ENCODE measurements at places on chromosomes 12 and 14. TPM values are rescaled to one million over a fixed set of nuclear protein-coding genes. Genes with fewer than 3 reads are reported as not detected.
A peak's percentile ranks its signal among the peaks of the same experiment; 100 is the strongest.

GRCh38 chr14:84991021-84991420, 538.9 kb upstream of the FLRT2 start:
- DNase-seq, result no peak

- no peak for DNase-seq
These were observed 183.5 kb downstream of the NUAK1 start for GRCh38 chr12:105954951-105955931.

DNA sequence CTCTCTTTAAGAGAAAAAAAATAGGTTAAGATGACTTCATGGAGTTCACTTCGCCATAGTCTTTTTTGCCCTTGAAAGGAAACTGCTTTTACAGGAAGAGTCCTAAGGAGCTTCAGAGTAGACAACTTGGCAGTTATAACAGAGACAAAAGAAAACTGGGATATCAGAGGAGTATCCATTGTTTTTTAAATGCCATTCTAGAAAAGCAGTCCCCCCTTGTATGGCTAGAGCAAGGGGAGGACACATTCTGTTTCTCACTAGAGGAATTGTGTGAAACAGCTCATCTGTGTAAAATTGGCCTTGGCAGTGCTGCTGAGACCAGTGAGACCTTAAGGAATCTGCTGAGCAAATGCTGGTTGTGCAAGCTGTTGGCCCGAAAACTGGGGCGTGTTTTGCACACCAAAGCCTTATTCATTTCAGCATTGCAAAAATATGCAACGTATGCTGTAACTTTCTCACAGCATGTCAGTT, 128.0 kb downstream of the GPR135 start:
- DNase-seq, result no peak

DNA sequence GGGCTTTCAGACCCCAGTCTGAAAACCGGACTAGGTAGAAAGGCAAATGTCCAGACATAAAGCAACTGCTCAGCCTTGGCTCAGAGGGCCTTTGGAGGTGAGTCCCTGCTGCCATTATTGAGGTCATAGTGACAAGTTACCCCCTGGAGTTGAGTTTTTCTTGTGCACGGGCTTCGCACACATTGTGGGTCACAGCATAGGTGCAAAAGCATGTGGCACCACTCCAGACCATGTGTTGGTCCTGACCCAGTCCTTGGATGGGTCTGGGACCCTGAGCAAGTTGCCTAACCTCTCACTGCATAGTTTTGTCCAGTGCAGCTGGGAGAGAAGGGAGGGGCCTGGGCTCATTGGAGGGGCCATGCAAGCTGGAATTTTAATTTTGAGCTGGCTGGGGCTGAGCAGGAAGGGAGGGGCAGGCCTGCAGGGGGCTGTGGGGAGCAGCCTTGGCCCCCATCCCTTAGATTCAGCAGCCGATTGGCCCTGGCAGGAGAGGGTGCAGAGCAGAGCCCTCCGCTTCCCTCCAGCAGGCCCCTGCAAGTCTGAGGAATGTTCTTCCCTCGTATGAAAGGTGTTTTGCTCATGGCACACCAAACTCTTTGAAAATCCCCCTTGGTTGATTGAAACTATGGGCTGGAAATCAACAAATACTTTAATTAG, 4.2 kb upstream of the KRT5 start:
- DNase-seq, result no peak

- no peak for DNase-seq
These were observed 27.2 kb downstream of the NRDE2 start for GRCh38 chr14:90304502-90304901.

GRCh38 chr12:56248711-56249110, 9.5 kb downstream of the ANKRD52 start:
- DNase-seq, result no peak

DNA sequence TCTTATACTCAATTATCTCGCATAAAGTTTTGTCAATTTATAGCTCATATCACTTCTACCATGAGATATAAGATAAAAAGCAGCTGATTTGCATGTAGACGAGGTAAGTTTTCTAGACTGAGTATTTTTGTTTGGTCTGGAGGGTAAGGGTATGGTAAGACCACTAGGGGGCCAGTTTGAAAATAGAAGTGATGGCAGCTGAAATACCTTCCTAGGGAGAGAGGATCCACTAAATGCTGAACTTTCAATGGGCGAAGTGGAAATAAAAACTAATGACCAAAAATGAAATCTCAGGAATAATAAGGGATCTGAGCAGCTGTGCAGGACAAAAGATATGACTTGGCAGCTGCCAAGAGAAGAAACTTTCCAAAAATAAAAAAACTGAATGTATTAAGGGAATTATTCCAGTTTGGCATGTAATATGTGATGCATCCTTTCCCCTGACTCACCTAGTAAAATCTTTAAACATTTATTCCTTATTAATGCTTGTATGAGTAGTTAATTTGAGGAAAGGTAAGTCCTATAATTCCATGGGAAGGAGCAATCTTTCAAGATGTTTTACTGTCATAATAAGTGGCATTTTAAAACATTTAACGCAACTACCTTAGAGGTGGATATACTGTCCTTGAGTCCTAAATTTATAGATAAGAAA, 754.5 kb downstream of the C12orf50 start:
- no peak for DNase-seq

DNA sequence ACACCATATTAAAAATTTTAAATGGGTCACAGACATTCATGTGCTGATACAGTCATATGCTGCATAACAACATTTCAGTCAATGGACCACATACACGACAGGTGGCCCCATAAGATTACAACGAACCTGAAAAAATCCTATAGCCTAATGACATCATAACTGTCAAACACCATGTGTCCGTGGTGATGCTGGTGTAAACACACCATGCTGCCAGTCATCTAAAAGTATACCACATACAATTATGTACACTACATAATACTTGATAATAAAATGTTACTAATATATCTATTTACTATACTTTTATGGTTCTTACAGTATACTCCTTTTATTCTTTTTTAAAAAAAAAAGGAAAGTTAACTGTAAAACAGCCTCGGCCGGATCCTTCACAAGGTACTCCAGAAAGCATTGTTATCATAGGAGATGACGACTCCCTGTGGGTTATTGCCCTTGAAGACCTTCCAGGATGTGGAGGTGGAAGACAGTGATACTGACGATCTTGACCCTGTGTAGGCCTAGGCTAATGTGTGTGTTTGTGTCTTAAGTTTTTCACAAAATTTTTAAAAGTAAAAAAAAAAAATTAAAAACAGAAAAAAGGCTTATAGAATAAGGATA, 5.0 kb upstream of the TDG start:
- no peak for DNase-seq

- no peak for DNase-seq
These were observed 227.7 kb upstream of the TMEM260 start for GRCh38 chr14:56351861-56352260.

DNA sequence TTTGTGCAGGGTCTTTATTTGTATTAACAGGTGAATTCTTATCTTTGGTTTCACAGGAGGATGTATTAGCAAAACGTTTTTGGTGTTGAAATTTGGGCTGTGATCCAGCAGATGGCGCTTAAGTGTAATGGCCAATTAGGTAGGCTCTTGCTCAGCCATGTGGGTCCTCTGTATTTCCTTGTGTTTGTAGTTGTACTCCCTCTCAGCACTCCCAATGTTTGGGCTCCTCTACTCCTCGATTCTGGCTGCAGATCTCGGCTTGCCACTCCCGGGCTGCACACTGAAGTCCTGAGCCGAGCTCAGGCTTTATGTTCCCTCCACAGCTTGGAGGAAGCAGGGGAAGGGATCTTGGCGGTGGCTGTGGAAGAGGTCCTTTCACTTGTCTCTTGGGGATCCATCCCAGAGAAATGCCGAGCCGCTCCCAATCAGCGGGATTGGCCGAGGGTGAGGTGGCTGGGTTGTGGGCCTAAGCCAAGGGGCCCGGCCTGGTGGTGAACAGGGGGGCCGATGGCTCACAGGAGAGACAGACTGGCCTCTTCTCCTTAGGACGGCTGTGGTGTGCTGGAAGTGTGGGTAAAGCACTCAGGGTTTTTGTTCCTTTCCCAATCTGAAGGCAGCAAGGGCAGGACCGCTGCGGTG, 133.7 kb downstream of the AEBP2 start:
- DNase-seq, result no peak

GRCh38 chr12:67917811-67918210, 71.4 kb upstream of the IFNG-AS1 start:
- DNase-seq, result no peak

DNA sequence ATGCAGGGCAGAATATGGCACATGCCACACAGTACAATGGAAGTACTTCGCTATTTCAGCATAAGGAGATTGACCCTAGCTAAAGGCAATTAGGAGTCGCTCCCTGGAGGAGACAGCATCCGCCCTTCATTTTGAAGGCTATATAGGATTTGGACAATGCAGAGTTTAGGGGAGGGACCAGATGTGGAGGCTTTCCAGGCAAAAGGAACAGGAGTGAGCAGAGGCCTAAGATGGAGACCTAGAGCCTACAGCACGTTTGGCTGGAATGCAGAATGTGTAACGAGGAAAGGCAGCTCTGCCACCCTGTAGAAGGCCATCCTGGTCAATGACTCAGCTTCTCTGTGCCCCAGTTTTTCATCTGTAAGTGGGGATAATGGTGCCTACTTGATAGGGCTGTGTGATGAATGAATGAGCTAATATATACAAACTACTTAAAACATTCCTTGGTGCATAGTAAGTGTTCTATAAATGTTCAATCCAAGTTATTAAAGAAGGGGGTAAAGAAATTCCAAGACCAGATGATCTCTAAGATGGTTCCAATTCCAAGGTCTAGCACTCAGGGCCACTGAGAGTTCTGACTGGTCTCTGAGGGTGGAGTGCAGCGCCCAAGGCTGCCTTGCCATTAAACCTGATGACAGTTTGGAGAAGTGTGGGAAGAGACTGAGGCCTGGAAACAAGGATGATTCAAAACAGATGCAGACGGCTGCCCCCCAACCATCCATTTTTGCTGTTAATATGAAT, 54.3 kb upstream of the FRMD6 start:
- DNase-seq, result no peak

- no peak for DNase-seq
These were observed 906 bp downstream of the LARP4 start for GRCh38 chr12:50401500-50402081.

DNA sequence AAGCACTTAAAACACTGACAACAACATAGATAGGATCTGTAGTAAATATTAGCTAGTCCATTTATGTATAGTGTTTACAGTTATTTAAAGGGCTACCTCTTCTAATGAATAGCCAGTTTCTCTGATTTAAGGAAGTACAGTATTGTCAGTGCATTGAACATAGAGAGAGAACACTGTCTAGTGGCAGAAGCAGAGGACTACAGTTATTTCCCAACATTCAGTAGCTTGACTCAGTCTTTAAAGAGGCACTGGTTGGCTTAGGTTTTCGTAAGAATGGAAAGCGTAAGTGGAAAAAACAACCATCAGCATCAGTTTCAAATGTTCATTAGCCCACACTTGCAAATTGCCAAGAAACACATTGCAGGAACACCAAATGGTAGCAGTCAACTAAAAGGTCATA, 125.0 kb upstream of the HMGA2 start:
- DNase-seq, result no peak

GRCh38 chr14:75220156-75220555, 43.7 kb upstream of the TMED10 start:
- no peak for DNase-seq

- DNase-seq, result no peak
These were observed 884 bp upstream of the TMEM132C start for GRCh38 chr12:128266086-128266485.

GRCh38 chr12:93745286-93745685, 68.1 kb downstream of the CRADD start:
- DNase-seq, result no peak

DNA sequence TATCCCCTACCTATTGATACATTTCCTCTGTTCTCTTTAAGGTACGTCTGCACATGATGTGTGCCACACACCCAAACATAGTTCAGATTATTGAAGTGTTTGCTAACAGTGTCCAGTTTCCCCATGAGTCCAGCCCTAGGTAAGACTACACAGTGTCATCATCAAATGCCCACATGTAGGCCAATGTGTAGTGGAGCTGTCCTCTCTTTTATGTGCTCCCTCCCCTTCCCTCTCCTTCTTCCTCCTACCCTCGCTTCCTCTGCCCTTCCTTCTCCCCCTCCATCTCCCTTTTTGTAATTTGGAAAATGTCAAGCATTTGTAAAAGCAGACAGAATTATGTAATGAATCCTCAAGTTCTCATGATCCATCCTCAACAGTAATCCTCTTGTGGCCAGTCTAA, 25.5 kb downstream of the MAPKAPK5 start:
- DNase-seq, result no peak

GRCh38 chr12:51390891-51391282, 319 bp downstream of the GALNT6 start:
- no peak for DNase-seq

DNA sequence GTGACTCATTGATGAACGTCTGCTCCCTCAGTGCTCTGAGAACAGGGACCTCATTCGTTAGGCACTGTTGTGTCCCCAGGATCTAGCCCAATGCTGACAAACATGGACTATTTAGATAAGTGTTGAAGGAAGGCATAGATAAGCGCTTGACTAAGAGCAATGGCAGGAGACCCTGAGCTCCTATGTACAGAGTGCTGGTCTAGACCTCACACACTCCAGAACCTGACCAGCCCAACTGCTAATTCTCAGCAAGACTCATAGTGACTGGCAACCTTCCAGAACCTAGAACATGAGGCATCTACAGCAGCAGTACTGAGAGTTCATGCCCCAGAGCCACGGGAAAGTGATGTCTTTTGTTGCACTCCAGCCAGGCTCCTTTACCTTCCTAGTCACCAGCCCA, 69.2 kb downstream of the CRACR2A start:
- DNase-seq, result no peak

GRCh38 chr14:104800771-104801519, at the start of gene ZBTB42:
TSS of gene ZBTB42 (plus strand) at chr14:104801101. CDS start at chr14:104801198, 97 bp downstream.
- DNase-seq, result peak; percentile 21

DNA sequence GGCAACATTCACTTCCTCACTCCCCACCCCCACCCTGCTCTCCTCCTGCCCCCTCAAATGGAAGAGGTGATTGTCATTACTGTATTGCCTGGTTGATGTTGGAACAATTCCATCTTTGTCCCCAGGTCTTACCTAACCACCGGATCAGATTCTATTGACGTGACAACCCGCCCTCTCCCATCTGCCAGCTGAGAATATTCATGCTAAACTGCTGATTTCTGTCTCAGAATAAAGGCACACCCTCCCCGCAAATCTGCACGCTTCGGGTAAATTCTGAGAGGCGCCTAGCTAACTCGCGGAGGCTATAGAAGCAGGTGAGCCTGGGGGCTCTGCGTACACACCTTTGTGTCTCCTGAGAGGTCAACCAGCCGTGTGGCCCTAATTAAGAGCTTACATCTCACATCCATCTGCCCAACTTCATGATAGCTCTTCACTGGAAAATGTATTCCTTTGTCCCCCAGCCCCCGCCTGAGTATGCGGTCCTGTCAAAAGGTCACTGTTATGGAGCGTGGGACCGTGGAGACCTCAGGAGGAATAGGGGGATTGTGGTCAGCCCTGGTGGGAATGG, 1054.3 kb downstream of the VRK1 start:
- no peak for DNase-seq

The MYH6 gene
- total RNA-seq, result not detected

The CLEC1B gene
- not detected for total RNA-seq

The PRKD1 gene
- 10.7 TPM for total RNA-seq

The ACSM4 gene
- not detected for total RNA-seq

The DENND5B gene
- 5.3 TPM for total RNA-seq

The B4GALNT1 gene
- total RNA-seq, result 0.27 TPM

The RIN3 gene
- total RNA-seq, result 9.7 TPM

The IRAK4 gene
- total RNA-seq, result 26.3 TPM

The SOCS2 gene
- 7.8 TPM for total RNA-seq

The PRR4 gene
- total RNA-seq, result not detected

The SOX5 gene
- total RNA-seq, result 0.53 TPM

The ANKS1B gene
- total RNA-seq, result 14.2 TPM

The CCDC177 gene
- total RNA-seq, result not detected

The MDP1 gene
- 12.4 TPM for total RNA-seq
